ENCODE measurements at places on chromosomes 6 and 20. TPM values are rescaled to one million over a fixed set of nuclear protein-coding genes. Genes with fewer than 3 reads are reported as not detected.
A peak's percentile ranks its signal among the peaks of the same experiment; 100 is the strongest.

GRCh38 chr20:20702330-20703245 lies 9.9 kb downstream of the RALGAPA2 start:
- DNase-seq, result no peak

Gene GGTLC1
- not detected for total RNA-seq

- no peak for DNase-seq
These were observed 22.2 kb downstream of the HIVEP1 start for GRCh38 chr6:12034349-12034748.

DNA sequence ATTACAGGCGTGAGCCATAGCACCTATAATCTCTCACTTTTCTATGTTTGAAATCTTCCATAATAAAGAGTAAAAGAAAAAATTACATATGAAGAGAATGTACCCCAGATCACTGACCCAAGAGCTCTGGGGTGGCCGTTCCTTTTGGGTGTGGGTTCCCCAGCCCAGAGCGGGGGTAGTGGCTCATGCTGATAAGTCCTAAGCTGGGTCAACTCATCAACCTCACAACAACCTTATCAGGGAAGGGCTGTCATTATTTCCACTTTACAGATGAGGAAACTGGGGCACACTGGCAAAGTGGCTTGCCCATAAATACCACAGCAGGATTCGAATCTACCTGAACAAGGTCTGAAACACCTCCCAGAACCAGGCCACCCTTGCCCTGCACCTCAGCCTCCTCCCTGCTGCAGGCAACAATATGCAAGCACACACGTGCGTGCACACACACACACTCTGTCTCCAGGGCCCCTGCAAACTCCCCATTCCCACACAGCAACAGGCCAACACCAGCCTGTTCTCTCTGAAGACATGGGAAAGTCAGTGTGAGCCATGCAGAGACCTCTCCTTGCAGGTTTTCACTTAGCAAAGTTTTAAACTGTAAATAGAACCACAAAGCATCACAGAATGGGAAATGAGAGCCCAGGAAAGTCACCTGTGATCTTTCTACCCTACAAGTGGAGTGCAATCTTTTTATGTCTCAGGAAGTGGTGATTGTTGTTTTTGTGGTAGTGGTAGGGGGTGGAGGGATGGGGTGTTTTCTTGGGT lies 27.7 kb downstream of the BFSP1 start:
- DNase-seq, result no peak

Gene TNFRSF6B
- total RNA-seq, result not detected

Gene MBOAT1
- 56.6 TPM for total RNA-seq

GRCh38 chr20:13338097-13338661 lies 117.1 kb downstream of the ISM1 start:
- no peak for DNase-seq

DNA sequence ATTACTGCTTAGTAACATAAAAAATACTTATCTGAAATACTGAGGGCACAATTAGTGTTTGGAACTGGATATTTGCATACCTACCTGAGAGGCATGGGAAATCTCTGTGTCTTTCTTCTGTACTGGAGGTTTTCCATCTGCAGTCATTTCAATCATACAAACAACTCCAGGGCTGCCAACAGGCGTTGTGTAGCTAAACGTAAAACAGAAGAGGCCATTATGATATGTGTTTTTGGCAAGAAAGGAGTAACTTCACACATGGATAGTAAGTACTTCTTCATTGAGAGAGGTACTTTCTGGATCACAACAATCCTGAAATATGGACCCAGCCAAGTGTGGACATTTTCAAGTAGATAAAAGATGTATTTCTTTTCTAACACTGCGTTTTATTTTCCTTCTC lies 363.4 kb downstream of the PHF3 start:
- no peak for DNase-seq

Gene EYA4
- 0.05 TPM for total RNA-seq

DNA sequence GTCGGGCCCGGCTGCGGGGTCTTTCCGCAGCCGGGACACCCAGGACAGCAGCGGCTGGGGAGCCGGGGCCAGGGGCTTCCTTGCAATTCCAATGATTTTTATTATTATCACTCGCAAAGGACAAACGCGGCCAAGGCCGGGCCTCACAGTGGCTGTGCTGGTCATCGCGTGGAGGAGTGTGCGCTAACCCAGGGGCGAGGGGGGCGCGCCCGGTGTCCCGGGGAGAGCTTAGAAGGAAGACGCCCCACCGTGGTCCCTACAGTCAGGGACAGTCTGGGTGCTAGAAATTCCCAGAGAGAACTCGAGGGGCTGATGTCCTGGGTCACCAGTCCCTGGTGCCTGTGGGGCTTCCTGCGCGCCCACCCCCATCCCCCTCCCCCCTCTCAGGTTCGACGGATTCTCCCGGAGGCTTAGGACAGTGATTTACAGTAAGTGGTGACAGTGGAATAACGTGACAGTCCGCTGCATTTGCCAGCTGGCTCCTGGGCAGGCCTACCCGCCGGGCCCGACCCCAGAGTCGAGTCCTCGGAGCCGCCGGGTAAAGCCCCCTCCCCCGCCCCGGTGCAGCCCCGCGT lies 9.5 kb downstream of the FOXC1 start:
- no peak for DNase-seq

DNA sequence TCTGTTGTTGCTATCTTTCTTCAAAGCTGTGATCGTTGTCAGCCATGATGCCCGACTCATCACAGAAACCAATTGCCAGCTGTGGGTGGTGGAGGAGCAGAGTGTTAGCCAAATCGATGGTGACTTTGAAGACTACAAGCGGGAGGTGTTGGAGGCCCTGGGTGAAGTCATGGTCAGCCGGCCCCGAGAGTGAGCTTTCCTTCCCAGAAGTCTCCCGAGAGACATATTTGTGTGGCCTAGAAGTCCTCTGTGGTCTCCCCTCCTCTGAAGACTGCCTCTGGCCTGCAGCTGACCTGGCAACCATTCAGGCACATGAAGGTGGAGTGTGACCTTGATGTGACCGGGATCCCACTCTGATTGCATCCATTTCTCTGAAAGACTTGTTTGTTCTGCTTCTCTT lies 19.3 kb downstream of the ABCF1 start:
- DNase-seq, result no peak

Gene APOBEC2
- not detected for total RNA-seq

- DNase-seq, result no peak
These were observed 60.2 kb downstream of the CTCFL start for GRCh38 chr20:57464642-57465211.

Gene RBPJL
- not detected for total RNA-seq

GRCh38 chr6:143525356-143525755 lies 13.8 kb upstream of the FUCA2 start:
- no peak for DNase-seq

Gene ABHD16B
- not detected for total RNA-seq

Gene NMBR
- not detected for total RNA-seq

DNA sequence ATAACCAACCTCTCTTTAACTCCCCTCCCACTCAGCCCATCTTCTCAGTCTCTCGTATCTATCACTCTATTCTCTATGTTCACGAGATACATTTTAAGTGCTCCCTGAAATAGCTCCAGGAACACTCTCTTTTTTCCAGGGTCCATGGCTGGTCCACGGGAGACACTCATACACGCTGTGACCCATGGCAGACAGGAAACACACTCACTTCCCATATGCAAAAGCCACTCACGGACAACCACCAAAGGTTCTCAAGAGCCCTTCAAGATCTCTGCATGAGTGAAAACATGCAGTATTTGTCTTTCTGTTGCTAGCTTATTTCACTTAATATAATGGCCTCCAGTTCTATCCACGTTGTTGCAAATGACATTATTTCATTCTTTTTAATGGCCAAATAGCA lies 71.4 kb upstream of the PCSK2 start:
- no peak for DNase-seq

Gene PHF10
- total RNA-seq, result 33.4 TPM

DNA sequence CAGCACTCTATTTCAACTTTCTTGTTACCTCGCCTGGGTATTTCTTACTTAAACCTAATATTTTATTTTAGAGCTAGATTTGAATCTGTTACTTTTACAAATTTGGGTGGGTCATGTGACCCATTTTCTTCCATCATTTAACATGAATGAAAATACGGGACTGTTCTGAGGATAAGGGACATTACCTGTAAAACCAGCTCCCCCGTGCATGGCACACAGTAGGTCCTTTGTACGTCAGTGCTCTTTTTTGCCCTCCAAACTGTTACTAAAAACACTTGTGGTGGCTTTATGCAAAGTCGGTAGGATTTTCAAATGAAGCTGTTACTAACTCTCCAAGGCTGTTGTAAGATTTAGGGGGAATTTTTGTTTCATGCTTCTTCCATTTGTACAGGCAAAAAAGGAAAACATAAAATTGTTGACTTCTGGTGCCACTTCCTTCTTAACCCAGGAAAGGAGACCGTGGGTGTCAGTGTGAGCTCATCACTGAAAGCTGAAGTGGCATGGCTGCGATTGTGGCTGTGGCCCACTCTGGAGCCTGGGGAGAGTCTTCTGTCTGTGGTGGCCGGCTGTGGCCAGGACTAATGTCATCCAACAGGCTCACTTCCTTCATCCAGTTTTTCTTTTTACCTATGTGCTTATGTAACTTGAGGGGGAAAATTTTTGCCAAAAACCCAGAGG lies 40.2 kb upstream of the PXDC1 start:
- DNase-seq, result no peak

GRCh38 chr6:156316583-156317125 lies 460.5 kb upstream of the ARID1B start:
- no peak for DNase-seq

- no peak for DNase-seq
These were observed 722.2 kb upstream of the CHD6 start for GRCh38 chr20:42340368-42340767.

GRCh38 chr6:34298941-34299340 lies 50.1 kb upstream of the SMIM29 start:
- DNase-seq, result no peak

Gene VIP
- 0.06 TPM for total RNA-seq

DNA sequence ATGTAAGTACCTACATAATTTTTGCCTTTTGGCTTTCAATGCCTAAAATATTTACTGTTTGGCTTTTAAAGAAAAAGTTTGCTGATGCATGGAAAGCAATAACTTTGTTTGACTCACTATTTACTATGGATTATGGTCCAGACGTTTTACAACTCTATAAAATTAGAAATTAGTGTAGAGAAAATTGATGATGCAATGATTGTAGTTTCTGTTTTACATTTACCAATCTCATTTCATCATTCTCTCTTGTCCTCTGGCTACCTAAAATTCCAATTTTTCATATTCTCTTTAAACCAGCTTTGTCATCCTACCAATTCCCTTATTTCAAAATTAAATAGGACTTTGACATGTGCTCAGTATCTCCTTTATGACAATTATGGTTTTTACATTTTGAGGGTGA lies 131.0 kb downstream of the IMPG1 start:
- no peak for DNase-seq

Gene UTRN
- 113 TPM for total RNA-seq

- DNase-seq, result peak; percentile 48
These were observed 47.7 kb upstream of the POLR1H start for GRCh38 chr6:30013291-30013922.
